Fibroblast of skin of back (primary cell): ENCODE measurements at places on chromosomes 16 and 17.
A peak's percentile ranks its signal among the peaks of the same experiment; 100 is the strongest.

- no peak for DNase-seq
Measured at GRCh38 chr16:17320009-17320408, 150.8 kb downstream of the XYLT1 start.

DNA sequence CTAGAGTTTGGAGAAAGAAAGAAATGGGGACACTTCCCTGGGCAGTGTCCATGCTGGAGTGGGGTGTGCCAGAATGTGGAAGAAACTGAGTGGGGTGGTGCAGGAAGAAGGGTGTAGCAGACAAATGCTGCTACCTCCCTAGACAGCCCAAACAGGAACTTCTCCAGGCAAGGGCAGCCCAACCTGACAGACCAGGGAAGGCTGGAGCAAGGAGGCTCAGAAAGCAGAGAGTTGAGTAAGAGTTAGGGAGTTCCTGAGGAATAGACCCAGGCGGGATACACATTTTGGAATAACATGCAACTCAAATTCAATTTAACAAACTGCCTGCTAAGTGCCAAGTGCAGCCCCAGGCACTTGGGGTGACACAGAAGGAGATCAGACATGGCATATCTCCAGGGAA, 1.0 kb upstream of the MYO18A start:
- no peak for DNase-seq

DNA sequence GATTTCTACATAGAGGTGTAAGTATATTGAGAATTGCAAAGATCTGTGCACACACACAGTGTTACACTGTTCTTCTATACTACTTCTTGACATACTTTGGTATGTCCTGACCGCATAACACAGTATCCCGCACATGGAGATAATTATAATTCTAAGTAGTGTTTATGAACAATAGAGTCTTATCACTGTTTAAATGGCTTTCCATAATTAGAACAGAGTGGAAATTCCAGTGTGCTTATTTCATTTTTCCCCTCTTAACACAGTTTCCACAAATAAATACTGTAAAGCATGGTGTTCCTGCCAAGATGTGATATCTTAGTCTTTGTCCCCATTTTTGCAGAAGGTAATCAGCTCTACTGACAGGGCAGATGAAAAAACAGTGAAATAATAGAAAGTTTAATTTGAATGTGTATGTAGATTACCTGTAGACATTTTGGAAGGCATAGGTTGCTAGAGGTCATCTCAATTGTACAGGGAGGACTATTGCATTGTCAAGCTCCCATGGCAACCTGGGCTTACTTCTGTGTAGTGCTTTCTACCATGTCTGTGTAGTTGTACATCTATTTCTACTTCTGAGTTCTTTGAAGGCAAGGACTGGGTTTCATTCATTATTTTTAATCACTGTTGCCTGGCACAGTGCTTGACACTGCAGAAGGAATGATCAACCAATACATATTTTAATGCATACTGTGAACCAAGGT, 10.1 kb upstream of the KRT28 start:
- peak; percentile 52 for DNase-seq

DNA sequence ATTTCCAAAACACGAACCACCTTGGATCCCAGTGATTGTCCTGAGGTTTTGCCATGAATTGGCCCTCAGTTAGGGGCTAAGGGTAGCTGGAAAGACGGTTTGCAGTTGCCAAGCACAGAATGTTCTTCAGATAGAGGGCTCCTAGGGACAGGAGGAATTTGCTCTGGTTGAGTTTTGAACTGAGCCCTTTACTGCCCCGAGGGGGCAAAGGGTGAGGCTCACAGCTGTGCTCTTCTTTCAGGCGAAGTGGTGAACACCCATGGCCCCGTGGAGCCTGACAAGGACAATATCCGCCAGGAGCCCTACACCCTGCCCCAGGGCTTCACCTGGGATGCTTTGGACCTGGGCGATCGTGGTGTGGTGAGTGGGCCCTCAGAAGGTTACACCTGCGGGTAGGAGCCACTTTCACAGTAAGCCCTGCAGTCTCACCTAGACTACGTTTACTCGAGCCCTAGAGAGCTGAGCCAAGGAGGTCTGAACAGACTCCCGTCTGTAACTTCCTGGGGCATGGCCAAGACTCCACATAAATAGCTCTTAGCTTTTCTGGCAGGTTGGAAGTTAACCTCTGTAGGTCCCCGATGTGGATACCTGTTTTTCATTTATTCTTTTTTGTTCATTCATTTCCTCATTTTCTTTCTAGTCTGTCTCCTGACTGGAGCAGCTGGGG, 32.5 kb downstream of the NMT1 start:
- no peak for DNase-seq
